Activated T-cell treated with anti-CD3 and anti-CD28 coated beads for 4 hours (primary cell): ENCODE measurements at places on chromosomes 7 and 10.
A peak's percentile ranks its signal among the peaks of the same experiment; 100 is the strongest.

- no peak for DNase-seq
These were observed 23.0 kb downstream of the TMEM120A start for GRCh38 chr7:75971309-75971960.

DNA sequence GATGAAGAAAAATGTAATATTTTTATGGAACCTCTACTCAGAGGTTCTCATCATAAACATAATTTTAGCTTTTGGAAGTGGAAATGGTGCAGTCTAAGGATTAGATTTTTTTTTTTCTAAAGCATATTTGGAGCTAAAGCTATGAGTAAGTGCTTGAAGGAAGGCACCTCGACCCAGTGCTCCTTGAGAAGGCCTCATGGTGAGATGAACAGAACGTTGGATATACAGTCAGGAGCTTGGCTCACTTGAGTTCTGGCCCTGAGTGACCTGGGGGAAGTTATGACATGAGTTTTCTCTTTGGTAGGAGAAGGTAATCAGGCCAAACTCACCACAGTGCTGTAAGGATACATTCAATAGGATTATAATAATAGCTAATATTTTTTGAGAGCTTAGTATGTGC, 163.3 kb downstream of the JCAD start:
- DNase-seq = no peak

DNA sequence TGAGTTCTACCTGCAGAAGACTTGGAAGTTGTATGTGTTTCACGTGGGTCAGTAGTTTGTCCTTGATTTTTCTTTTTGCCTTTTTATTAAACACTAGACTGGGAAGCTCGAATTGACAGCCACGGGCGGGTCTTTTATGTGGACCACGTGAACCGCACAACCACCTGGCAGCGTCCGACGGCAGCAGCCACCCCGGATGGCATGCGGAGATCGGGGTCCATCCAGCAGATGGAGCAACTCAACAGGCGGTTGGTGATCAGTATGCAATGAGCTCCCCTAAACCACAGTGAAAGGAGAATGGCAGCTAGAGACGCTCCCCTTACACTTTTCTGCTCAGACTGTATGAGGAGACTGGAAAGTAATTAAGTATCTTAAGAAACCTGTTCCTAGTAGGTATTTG, 126.7 kb upstream of the STK17A start:
- DNase-seq = no peak

DNA sequence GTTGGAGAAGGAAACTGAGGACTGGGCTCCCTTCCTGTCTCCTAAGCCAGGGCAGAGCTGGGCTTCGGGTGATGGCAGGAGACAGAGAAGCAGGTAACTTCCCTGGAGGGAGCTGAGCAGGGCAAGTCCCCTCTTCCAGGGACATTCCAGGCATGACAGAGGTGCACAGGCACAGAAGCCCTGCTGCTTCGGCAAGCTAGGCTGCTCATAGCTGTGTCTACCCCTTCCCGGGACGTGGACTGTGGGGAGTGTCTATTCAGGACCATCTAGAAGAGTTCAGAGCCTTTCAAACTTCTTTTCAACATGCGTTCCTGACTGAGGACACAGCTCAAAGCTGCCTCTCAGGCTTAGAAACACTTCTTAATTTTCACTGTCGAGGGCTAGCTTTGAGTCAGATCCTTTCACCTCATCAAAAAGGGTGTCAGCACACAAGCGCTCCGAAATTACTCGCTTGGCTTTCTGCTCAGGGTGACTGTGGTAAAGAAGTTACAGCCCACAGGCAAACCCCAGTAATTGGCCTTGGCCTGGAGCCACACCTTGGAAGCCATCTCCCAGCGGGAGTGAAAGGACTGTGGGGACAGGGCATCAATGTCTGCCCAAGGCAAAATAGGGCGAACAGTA, 63.7 kb upstream of the STEAP1B start:
- DNase-seq = no peak

GRCh38 chr10:49569031-49569631, 30.2 kb upstream of the ERCC6 start:
- DNase-seq = no peak

- DNase-seq = no peak
These were observed 1.3 kb downstream of the ZNF503 start for GRCh38 chr10:75400163-75400770.

DNA sequence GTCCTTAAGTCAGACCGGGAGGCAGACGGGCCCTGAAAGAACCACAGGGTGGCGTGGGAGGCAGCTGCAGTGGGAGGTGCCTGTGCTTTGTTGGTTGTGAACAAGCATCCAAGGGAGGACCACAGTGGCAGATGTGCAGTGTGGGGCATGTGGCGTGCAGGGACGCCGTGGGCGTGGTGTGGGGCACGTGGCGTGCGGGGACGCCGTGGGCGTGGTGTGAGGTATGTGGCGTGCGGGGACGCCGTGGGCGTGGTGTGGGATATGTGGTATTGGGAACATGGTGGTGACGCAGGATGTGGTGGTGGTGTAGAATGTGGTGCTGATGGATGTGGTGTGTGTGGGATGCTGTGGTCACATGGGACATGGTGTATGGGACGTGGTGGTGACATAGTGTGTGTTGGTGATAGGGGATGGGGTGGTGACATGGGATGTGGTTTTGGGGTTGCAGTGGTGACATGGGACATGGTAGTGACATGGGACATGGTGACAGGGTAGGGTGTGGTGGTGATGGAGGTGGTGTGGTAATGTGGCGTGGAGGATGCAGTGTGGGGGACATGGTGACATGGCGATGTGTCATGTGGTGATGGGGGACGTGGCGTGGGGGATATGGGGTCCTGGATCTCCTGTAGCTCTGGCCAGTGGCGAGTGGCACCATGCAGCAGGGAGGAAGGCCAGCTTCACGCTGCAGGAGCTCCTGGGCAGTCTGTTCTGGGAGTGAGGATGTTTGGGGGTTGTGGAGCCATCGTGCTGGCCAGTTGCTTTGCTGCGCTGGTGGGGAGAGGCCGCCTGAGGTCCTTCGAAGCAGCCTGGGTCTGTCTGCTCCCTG, 78.8 kb downstream of the INPP5A start:
- DNase-seq = peak; percentile 21

DNA sequence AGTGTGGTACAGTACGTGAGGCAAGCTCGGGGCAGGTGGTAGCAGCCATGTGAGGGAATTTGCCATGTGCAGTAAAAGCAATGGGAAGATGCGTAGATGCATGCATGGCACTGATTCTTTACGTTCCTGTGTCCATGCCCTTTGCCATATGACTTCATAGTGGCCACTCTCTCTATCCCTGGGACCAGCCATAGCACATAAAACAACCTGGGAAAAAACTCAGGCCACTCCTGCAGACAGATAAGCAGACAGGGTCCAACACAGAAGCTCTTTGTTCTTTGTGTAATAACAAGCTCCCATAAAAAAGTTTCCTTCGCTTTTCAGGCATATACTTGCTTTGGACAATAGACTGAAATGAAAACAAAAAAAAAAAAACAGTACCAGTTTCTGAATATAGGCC, 622.4 kb upstream of the POM121L12 start:
- DNase-seq = no peak

DNA sequence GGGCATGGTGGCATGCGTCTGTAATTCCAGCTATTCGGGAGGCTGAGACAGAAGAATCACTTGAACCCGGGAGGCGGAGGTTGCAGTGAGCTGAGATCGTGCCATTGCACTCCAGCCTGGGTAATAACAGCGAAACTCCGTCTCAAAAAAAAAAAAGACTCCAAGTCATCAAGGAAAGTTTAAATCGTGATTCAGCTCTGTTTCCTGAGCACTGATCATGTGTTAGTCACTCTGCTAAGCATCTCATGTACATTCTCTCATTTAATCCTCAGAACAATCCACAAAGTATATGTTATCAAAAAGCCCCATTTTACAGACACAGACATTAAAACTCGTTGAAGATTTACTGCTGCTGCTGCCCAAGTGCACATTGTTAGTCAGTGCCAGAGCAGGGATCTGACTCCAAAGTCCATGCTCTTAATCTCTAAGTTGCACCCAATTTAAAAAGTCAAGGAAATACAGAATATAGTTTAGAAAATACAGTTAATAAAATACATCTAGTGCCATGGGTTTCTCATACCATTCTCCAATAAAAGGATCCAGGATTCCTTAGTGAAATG, 6.2 kb downstream of the PIK3AP1 start:
- DNase-seq = no peak

DNA sequence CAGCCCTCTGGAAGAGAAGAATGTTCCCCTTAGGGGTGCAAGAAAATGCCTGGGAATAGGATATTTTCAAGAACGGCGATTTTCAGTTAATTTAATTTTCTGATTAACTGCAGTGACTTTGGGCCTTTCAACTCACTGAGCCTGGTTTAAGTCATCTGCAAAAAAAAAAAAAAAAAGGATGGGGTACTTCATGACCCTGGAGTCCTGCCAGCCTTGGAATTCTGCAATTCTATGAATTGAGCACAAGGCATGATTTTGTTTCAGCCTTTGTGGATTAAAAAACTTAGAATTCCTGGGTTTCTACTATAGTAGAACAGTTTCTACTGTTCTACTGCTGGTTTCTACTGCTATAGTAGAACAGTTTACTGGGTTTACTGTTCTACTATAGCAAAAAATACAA, 58.3 kb upstream of the CALD1 start:
- DNase-seq = no peak

- DNase-seq = no peak
These were observed 403.5 kb downstream of the DNAJB6 start for GRCh38 chr7:157740251-157740798.

DNA sequence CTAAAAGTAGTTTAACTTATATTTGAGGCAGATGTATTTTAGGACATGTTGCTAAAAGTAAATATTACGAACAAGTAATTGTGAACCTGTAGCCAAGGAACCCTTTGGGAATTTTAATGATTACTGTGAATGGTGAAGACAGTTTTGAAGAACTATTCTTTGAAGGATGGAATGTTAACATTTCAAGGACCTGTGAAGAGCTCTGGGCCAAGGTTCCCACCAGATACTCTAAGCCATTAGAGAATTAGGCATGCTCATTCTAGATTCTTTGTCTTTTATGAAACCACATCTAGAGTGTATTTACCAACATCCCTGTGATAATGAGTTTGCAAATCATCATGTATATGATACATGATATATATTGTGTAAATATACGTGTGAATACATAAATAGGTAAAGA, 99.8 kb downstream of the SEPTIN7 start:
- no peak for DNase-seq

DNA sequence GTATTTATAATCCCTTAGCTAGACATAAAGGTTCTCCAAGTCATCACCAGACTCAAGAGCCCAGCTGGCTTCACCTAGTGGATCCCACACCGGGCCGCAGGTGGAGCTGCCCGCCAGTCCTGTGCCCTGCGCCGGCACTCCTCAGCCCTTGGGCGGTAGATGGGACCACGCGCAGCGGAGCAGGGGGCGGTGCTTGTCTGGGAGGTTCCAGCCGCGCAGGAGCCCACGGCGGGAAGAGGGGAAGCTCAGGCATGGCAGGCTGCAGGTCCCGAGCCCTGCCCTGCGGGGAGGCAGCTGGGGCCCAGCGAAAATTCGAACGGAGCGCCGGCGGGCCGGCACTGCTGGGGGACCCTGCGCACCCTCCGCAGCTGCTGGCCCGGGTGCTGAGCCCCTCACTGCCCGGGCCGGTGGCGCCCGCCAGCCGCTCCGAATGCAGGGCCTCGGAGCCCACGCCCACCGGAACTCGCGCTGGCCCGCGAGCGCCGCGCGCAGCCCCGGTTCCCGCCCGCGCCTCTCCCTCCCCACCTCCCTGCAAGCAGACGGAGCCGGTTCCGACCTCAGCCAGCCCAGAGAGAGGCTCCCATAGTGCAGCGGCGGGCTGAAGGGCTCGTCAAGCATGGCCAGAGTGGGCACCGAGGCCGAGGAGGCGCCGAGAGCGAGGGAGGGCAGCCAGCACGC, 675.6 kb downstream of the REEP3 start:
- no peak for DNase-seq

DNA sequence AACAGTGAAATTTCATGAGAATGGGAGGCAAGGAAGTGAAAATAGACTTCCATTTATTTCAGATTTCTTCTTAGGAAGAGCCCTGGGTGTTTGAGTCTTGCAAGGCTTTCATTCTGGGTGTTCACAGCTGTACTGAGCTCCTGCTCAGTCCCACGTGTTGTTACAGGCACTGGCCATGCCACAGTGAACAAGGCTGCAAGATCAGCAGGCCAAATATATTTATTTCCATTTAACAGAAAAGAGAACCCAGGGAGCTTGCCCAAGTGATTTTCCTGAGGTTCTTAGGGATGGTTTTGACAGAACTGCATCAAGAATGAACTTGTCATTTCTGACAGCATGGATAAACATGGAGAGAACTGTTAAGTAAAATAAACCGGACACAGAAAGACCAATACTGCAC, 54.5 kb upstream of the CD36 start:
- DNase-seq = no peak

DNA sequence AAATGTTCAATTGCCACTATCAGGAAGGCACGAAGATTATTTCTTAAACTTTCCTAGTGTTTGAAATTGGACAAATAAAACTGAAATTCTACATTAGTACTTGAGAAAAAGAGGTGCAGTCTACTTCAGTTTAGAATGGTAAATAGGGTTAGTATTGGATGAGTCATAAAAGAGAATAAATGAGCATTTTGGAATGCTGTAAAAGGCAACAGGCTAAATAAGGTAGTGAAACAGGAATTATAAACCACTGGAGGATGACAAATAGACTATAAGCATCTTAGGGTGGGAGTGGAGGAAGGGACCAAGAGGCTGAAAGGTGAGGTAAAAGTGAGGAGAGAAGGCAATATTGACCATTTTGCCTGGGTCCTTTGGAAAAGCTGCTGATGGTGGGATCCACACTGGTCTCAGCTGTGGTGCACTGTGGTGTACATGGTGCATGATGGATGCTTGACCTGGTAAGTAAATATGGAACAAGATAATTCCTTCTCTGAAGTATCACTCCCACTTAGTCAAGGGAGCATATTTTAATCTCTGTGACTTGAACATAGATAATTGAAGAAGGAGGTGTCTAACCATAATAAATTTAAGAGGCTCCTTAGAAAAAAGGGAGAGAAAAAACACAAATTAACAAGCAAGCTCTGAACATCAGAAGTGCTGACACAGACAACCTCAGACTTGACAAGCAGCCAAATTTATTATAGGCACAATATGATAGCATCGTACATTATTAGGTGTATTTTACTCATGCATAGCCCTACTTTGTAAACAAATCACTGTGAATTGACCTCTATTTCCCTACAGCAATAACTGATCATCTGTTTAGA, 76.4 kb upstream of the SCIN start:
- DNase-seq = no peak

GRCh38 chr10:31625566-31625965, 303.1 kb downstream of the ARHGAP12 start:
- DNase-seq = no peak

DNA sequence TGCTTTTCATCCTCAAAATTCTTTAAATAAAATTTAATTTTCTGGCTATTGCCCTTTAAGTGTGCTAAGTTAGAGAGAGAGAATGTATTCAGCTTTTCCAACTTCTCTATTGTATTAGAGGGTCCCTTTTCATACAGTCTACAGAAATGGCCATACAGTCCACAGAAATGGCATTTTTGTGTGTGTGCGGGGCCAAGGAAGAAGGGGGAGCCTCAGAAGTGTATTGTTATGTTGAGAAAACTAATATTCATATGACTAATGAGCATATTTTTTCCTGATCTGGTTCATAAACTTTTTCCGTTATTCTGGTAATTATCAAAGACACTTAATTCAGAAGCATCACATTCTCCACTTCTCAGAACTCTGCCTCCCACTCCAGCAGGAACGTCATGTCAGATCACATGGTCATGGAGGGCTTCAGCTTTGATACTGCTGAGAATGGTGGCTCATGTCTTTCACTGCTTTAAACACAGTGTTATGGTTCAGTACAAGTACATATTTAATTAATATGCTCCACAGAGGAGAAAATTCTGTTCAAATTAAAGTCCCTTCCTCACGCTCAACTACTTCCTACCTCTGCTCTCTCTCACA, 37.1 kb downstream of the ELMO1 start:
- DNase-seq = peak; percentile 58

GRCh38 chr10:90960355-90960814, 39.5 kb upstream of the ANKRD1 start:
- no peak for DNase-seq
